Activated CD8-positive, alpha-beta memory T cell treated with anti-CD3 and anti-CD28 coated beads for 1 hour (primary cell): ENCODE measurements at places on chromosomes 7 and 10.

DNA sequence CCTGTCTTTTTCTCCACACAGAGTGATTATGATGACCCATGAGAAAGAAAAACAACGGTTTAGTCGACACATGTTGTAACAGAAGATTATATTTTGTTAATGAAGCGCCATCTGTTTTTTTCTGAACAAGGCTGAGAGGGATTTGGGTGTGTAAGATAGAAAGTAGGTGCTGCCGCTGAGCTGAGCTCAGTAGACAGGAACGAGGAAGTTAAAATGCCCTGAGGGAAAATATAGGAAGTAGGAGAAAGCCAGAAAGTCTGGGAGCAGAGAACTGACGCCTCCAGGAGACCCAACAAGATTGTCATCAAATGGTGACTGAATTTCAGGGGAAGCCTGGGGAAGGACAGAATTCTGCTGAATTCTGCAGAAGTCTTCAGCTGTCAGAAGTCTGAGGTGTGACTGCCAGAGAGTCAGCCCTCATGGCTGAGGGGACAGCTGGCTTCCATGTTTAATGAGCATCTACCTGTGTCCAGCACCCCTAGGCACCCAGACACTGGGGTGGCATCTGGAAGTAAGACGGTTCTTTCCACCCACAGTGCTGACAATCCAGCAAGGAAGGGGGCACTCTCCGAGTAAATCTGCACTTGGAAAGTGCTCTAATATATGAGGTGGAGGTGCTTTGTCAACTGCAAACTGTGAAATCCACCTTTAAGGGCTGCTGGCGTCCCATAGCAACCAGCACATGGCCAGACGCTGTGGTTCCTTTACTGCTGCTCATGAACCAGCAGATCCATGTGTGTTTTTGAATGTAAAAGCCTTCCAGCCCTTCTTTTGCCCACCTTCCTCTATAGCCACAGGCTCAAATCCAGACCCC, 12.5 kb upstream of the TSPAN15 start:
- no peak for DNase-seq

DNA sequence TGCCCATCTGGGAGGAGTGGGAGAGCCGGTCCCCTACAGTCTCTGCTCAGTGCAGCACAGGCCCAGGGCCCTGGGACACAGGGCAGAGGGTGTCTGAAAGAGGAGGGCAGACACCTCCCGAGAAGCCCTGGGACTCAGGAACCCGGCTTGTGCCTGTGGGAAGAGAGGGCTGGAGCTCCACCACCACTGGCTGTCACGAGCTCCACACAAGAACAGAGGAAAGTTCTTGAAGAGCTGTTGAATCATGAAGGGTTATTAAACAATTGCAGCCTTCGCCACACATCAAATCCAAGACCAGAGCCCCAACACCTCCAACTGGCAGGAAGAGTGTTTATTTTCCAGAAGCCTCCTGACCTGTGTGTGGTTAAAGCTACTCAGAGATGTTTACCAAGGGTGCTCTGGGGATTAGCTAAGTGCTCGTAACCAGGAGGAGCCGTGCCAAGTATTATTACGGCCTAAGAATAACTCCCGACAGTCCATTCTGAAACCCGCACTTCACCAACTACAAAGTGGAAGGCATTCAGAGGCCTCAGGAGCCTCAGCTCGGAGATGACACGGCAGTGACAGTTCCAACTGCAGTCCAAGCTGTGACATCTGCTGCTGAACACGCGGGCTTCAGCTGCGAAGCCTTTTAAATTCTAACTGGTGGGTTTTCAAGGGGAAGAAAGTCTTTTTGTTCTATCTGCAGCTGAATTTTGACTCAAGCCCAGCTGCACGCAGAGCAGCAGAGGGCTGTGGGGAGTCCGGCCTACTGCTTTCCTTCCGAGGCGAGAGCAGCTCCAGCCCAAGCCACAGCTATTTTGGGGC, 75.1 kb downstream of the MAD1L1 start:
- no peak for DNase-seq

GRCh38 chr10:31836569-31837406, 91.8 kb downstream of the ARHGAP12 start:
- DNase-seq: no peak

DNA sequence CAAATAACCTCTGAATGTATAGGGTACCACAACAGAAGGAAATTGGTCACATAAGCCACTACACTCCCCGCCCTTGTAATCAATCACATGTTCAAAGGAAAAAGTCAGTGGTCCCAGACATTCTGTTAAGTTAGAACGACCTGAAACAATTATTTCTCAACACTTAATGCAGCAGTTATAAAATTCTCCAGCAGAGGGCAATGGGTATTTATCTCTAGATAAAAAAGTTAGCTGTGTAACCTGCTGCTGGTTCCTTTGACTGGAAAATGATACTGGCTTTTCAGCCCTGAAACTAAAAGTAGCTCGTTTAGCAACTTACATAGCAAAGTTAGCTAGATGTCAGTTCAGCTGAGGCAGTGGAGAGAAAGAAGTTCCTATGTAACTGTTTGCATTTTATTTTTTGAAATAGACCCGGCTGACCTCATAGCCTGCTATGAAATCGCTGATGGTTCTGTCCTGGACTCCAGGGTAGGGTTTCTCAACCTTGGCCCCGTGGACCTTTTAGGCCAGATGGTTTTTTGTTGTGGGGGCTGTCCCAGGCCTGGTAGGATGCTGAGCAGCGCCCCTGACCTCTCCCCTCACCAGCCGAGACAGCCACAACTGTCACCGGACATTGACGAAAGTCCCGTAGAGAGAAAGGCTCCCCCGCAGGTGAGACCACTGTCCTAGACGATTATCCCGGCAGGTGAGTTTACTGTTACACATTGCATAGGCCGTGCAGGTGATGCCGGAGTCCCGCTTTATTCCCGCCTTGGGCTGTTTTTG, 40.2 kb upstream of the PROSER2 start:
- no peak for DNase-seq

- no peak for DNase-seq
These were observed 57.0 kb downstream of the CALD1 start for GRCh38 chr7:134836447-134836846.

DNA sequence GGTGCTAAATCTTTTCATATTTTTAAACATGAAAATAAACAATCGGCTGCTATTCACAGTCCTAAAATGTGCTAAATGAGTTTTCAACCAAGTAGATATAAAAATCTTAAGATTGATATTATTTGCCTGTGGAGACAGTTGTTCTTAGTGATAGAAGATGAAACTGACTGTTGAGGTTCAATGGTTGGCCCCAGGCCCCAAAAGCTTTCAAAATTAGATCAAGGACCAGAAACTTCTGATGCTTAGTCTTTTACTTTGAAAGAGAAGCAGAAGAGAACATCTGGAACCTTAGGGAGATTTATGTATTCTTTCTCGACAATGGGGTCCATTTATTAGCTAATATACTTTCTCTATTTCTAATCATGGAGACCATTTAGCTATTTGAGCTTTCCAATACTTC, 155.8 kb downstream of the REEP3 start:
- no peak for DNase-seq

DNA sequence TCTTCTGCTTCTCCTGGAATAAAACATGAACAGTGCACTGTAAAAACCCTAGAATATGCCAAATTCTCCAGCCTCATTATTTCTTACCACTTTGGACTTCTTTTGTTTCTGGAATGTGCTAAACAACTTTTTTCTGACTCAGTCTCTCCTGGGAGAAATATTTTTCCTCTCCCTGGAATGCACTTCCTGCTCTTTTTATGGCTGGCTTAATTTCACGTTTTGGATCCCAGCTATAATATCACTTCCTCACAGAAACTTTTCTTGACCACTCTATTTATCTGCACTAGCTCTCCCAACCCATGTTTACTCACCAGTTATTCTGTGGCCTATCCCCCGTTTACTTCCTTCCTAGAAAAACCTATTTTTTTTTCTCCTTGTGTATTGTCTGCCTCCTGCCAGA, 26.7 kb downstream of the ABCB5 start:
- no peak for DNase-seq

DNA sequence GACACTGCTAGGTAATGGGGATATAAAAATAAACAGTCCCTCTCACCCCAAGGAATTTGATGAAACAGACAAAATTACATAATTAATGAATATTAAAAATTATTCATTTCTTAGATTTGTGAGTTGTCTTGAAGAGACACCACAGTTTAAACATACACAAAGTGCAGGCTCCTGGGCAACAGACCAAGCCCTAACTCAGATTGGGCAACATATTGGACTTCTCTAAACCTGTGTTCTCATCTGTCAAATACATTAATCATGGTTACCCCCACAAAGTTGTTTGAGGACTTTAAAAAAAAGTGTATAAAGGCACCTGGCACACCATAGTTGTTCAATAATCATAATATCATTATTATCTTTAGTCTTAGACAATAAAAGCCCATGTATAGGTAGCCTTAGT, 62.5 kb upstream of the CAPZA2 start:
- no peak for DNase-seq

DNA sequence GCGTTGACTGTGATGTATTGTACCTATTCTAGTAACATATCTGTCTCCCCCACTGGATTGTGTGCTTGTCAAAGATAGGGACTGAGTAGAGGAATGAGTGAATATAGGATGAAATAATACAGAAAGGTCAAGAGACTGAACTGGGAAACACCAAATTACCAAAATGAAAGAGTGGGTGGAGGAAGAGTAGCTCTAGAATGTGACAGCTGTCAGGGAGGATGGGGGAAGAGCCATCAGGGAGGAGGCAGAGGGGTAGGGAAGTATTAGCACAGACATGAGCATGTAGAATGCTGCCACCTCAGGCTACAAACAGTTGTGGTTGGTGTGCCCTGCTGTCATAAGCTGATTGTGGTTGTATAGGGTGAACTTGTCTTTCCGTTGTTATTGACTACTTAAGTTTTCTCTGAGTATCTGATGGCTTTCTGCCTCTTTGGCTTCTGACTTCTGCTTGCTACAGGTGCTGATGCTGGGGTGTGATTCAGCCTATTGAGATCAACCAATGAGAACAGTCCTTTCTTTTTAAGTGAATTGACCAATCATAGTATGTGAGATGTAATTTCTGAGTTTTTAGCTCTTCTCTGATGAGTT, 5.6 kb downstream of the CCSER2 start:
- peak; percentile 54 for DNase-seq

DNA sequence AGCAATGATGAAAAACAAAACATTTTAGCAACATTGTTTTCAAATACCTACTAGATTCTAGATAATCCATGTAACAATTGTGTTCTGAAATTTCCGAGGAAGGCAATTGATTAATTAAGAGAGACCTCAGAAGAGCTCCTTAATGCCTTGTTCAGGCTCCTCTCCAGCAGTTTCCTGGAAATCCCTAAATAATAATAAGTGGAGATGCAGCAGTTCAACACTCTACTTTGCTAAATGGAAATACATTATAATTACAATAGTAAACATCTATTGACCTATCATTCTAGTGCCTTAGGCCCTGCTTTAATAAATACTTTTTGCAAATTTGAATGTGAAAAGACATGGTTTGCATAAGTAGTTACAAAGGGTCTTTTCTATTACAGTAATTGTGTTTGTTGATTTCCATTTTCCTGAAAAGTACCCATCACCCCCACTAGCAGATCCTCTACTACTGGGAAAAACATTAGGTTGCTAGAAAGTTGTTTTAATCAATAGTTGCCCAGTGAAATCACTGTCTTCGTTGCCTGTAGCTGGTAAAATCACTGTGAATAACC, 186.6 kb upstream of the STK17A start:
- no peak for DNase-seq

DNA sequence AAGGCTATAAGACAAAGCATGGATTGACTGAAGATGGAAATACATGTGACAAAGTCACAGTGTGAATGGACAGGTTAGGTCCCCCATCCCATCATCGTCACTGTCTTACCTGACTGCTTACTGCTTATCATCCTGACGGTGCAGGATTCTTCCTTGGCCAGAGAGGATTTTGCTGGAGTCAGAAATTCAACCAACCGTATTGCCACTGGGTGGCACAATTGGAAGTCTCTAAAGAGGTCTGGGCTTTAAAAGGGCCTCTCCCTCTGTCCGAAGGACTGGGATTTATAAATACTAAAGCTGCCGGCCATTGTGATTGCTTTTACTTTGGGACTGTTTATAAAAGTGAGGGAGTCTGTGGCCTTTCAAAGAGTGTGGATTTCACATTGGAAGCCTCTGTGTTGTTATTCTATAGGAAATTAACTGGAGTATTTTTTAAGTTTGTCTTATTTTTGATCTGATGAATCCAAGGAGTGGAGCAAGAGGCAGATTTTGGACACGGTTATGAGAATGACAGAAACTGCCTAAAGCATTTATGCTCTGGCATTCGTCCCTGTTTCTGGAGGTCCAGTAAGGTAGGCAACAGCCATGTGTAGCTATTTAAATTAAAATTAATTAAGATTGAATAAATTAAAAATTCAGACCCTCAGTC, 113.3 kb upstream of the CREB5 start:
- DNase-seq: no peak

DNA sequence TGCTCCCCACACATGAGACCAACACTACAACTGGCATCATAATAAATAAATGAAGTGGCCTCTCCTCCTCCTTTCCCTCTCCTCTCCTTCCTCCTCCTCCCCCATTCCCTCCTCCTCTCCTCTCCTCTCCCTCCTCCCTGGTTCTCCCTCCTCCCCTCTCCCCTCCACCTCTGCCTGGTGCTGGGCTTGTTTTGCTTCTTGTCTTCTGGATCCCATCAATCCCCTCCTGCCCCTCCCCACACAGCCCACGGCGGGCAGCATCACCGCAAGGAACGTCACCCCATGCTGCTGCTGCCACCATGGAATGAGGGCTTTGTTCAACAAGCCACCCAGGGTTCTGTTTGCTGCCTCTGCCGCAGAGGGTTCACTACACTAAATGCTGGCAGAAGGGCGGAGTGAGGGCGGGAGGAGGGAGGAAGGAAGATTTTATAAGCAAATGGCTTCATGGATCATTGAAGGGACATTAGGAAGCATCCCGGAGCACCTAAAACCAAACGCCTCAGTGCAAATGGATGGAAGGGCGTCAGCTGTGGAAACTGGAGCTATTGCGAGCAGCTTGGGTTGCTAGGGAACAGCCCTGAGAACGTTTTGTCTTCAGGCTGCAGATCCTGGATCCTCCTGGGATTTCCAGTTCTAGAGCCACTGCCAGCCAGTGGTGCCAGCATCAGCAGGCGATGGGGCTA, 379.7 kb upstream of the ZMIZ1 start:
- DNase-seq: no peak

- DNase-seq: no peak
These were observed 496.6 kb downstream of the AUTS2 start for GRCh38 chr7:70094831-70095230.

DNA sequence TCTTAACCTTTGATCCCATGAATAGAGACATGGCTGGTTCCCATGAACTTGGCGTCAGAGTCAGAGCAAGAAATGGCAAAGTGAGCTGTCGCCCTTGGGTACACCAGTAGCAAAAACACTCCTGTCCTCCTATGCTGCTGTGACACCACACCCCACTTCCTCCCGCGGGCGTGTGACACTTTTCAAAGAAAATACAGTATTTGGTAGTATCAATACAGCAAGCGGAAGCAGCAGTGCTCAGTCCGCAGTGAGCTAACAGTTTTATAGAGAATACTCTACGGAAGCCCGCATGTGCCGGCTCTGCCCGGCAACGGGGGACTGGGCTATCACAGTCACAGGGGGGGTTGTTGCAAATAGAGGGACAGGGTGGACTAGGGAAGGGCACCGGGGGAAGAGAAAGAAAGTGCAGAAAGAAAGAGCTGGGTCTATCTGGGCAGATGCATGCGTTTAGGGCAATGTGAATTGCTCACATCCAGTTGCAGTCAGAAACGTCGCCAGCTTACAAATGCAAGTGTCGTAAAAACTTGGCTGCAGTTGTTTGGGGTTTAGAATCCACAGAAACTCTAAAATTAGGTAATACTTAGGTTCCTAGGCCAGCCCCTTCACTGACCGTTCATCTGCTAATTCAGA, 49.8 kb downstream of the PRKCQ start:
- DNase-seq: peak; percentile 39
